ENCODE measurements at places on chromosomes 7 and 10.

- peak; percentile 43 for DNase-seq
Observed at GRCh38 chr7:66779669-66780409, 39.3 kb downstream of the RABGEF1 start.

- no peak for DNase-seq
Observed at GRCh38 chr10:78162853-78163252, 129.2 kb downstream of the RPS24 start.

DNA sequence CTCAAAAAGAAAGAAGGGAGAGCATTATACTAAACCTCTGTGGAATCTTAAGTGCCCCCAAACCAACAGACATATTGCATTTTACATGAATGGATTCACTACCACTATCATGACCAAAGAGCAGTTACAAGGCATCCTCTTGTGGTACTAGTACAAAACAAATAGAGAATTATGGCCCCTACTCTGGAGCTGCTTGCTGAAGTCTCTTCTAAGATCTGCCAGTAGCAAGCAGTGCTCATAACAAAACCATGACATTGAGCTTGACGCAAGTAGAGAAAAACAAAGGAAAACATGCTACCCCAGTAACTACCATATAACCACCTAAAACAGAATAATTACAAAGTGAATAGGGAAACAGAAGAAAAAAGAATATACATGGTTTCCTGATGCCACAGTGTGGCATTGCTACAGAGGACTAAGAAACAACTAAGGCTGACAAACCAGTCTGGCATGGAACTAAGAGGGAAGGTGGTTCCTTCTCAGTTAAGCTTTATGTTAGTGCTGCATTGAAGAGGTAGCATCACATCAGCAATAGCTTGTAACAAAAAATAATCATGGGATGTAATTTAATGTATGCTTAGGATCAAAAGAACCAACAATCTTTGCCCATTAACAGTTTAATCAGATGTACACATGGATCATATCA is 150.2 kb upstream of the AGR3 start:
- no peak for DNase-seq

- no peak for DNase-seq
Observed at GRCh38 chr10:127496035-127496434, 53.1 kb upstream of the NPS start.

DNA sequence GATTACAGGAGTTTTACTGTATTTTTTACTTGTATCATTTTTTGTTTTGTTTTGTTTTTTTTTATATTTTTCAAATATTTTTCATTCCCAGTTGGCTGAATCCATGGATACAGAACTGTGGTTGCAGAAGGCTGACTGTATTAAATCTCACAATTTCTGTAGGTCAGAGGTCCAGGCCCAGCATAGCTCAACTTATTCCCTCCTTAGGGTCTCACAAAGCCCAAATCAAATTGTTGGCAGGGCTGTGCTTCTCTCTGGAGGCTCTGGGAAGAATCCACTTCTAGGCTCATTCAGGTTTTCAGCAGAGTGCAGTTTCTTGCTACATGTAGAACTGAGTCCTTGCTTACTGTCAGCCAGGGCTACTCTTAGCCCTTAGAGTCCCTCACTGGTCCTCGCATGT is 22.6 kb downstream of the TSPAN14 start:
- DNase-seq, result no peak

GRCh38 chr7:120819861-120820260 is 38.1 kb downstream of the TSPAN12 start:
- DNase-seq, result no peak

DNA sequence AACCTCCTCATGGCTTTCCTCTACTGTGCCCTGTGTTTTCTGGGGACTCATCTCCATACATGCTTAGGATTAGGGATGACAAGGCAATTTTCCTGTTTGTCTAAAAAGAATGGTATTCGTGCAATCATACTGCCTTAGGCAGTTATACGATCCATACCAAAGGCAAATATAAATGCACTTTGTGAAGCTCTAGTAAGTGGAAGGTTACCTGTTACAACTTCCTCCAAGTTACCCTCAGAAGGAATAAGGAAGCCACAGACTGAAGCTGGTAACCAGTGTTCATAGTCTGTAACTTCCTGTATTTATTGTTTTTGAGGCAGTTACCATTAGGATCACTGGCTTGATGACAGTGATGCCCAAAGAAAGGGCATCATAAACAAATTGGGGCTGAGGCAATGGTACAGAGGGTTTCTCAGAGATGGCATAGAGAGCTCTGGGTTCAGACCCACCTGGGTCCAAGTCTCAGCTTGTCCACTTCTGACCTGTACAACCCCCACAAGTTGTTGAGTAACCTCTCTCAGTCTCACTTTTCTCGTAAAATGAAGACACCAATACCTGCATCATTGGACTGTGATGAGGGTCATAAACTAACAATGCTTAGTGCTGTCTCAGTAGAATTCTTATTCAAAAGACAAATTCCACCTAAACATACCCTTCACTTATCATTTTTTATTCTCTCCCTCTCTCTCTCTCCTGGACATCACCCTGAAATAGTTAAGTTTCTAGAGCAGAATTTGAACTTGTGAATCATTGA is 138.2 kb downstream of the ELMO1 start:
- no peak for DNase-seq

DNA sequence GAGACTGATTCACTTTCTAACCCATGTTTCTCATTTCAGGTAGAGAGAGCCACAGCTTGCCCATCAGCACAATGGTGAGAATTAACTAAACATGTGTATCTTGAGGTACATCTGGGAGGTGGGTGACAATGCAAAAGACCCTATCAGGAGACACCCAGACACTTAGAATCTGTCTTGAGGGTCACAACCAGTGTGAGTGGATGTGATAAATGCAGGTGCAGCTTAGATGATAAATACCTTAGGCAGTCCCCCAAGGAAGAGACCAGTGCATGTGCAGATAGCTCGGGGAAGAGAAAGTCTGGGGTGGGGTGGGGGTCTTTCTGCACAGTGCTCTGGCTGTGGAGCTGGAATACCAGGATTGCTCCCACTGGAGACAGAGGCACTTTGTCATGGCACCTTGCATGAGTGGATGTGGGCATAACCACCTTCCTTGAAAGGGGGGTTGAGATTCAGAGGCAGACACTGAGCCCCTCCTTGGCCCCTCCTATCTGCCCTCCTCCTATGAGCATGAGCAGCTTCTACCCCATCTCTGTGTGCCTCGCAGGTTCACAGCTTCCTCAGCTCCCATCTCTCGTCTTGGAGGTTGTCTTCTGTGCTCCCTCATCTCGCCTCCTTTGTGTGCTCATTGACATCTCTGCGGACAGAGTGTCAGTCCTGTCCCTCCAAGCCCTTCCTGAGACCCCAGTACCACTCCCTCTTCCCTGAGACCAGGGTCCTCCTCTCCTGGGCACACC is 349.8 kb downstream of the TCERG1L start:
- DNase-seq, result no peak

GRCh38 chr7:69911337-69911736 is 313.1 kb downstream of the AUTS2 start:
- no peak for DNase-seq

DNA sequence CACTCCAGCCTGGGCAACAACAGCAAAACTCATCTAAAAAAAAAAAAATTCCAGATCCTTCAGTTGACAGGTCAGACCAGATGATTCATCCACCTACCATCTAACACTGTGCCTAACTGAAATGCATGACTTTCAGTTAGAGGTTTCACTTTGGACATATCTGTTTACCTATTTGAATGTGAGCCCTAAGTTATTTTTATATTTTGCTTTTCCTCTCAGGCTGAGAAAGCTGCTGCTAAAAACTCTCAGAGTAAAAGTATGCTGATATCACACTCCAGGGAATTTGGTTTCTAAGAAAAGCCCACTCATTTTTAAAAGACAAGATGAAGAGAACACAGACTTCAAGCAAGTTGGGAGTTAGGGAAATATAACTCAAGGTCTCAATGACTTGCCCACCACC is 126.0 kb downstream of the SGMS1 start:
- DNase-seq, result peak; percentile 23

GRCh38 chr10:36066102-36066501 is 424.0 kb upstream of the FZD8 start:
- no peak for DNase-seq

- DNase-seq, result peak; percentile 42
Observed at GRCh38 chr10:123945325-123945920, 53.8 kb upstream of the CPXM2 start.

DNA sequence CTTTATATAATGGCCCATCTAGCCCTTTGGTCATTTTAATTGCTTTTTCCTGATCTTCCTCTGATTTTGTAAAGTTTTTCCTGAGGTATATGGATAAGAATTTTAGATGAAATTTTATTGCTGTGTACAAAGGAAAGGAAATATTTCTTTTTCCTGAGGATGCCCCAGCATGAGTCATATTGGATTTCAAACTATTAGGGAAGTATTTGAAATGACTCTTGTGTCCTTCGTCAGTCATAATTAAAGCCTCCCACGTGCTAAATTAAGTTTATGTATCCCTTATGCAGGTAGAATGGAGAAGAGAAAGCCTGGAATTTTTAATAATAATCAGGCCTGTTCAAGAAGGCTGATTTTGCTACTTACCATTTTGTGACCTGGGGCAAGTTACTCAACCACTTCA is 82.6 kb upstream of the GLI3 start:
- DNase-seq, result no peak

GRCh38 chr7:51188987-51189386 is 127.6 kb downstream of the COBL start:
- no peak for DNase-seq

DNA sequence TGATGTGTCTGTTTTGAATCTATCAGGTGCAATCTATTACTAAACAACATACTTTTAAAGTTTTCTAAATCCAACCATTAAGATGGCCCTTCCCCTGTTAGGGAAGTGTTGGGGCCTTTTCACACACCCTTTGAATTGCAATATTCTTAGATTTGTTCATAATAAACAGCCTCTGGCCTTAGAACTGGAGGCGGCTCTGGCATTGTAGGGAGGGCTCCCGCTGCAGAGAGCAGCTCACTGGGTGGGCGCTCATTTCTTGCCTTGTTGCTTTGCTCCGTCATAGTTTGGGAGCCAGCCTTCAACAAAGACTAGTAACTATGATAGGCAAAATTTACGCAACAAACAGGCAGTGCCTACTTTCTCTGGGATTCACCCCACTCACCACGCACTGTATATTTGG is 4.2 kb upstream of the HOXA10 start:
- peak; percentile 64 for DNase-seq

GRCh38 chr10:4701016-4701415 is 125.0 kb upstream of the AKR1E2 start:
- DNase-seq, result no peak

DNA sequence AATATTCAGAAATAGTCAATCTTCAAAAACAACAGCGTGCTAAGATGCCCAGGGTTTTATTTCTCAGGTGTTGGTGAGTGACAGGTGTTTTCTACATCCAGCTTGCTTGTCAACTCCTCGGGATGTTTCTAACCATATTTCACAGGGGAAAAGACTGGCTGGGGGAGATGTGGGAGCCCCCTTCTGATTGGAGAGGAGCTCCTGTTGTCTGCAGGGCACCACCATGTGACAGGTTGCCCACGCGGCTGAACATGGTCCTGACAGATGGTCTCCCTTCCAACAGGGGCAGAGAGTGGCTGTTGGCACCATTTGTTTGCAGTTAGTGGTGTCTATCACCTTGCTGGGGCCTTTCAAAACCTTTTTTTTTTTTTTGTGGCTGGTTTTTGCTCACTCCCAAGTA is 16.5 kb upstream of the GPR26 start:
- DNase-seq, result no peak

DNA sequence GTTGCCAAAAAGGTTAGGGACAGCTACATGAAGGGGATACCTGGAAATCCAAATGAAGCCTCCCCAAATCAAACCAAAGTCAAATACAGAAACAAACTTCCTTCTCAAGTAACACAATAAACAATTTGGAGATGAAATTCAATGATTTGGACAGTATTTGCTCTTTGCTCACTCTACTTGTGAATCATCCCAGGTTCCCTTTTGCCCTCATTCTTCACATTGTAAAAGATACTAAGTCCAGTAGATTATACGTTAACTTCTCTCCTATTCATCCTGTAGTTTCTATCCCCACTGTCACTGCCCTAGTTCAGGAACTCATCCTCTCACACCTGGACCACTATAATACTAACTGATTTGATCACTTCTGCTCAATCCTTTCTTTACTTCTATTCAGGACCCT is 28.3 kb downstream of the FZD1 start:
- no peak for DNase-seq

GRCh38 chr10:119165171-119166117 is at the start of gene SFXN4:
SFXN4 (minus strand) TSS chr10:119165714; CDS start chr10:119165647, 67 bp downstream.
- DNase-seq, result peak; percentile 80

- no peak for DNase-seq
Observed at GRCh38 chr10:28769091-28769604, 91.8 kb downstream of the BAMBI start.

- DNase-seq, result no peak
Observed at GRCh38 chr7:33534833-33535232, 370.5 kb upstream of the BMPER start.

GRCh38 chr10:106618646-106619045 is 545.9 kb downstream of the SORCS1 start:
- DNase-seq, result no peak

DNA sequence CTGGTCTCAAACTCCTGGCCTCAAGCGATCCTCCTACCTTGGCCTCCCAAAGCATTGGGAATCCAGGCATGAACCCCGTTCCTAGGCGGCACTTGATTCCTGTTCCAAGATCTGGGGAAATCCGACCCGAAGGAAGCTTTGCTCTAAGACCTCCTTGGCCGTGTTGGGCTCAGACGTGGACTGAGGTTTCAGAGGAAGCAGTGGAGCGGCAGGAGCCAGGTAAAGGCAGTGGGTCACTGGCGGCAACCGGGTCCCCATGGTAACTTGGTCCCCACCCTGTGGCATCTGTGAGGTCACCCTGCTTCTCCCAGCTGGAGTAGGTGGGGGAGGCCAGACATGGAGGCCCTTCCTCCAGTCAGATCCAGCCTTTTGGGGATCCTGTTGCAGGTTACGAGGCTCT is at the start of gene TMEM270:
Gene TMEM270 (plus strand): TSS at position 301 of the 400 bp plus-strand sequence. CDS start 36 bp downstream, at position 337.
- DNase-seq, result no peak

DNA sequence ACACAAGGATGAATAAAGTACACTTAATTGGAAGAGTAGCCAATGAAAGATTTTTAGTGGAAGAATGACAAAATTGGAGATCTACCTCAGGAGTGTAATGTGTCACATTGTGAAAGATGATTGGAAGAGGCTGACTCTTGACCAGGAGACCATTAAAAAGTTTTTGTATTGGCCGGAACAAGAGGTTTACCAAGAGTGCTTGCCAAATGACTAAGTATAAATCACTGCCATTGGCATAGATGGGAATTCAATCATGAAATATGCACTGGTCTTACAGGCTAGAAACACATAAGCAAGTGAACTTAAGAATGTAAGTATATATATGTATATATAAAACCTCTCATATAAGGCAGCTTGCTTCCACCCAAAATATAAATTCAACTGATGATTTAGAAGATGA is 58.7 kb upstream of the TFEC start:
- DNase-seq, result peak; percentile 25

DNA sequence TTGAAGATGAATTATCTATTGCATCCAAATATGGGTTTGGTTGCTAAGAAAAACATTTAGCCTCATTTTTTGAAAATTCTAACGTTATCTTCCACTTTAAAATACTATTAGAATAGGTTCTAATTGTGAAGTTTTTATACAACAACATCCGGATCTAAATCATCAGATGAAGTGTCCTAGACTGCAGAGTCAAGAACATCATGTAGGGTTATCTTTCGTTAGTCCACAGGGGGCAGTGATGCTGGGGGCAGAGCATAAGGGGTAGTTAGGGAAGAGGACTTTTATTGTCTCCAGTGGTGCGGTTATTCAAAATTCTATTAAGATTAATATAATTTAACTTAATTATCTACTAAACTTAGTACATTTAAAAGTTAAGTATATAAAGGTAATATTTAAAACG is 990.6 kb upstream of the PHF14 start:
- DNase-seq, result no peak

Measured in RKO (cell line).